NCI-H526 treated with DMSO at 0.1 percent for 48 hours (cell line): ENCODE measurements at places on chromosomes 1 and 21.
A peak's percentile ranks its signal among the peaks of the same experiment; 100 is the strongest.

DNA sequence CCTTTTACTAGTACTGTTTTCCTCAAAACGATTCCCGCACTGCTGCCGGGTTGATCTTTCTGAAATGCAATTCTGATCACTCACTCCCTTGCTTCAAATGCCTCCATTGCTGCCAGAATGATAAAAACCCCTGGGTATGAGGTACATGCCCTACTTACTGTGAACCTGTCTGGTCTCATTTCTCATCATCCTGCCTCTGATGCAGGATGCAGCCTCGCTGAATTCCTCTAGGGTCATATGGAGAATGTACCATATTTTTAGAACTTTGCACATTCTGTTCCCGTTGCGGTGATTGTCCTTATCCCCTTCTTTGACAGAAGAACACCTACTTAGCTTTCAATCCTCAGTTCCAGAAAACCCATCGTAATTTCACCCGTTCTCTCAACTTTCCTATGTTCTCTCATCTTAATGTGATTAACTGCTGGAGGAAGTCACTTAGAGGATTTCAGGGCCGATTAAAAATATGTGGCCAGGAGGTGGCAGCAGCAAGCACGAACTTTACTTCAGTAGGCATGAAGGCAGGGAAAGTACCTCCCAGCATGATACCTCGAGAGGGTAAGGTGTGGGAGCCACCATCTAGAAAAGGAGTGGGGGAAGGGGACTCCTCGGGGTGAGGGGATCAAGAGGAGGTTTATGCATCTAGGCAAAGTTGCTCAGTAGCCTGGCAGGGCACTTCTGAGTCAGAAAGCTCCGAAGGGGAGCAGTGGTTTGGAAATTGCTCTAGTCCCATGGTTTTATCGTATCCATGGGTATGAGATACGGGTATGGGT, 361.5 kb upstream of the ZP4 start:
- DNase-seq = no peak

DNA sequence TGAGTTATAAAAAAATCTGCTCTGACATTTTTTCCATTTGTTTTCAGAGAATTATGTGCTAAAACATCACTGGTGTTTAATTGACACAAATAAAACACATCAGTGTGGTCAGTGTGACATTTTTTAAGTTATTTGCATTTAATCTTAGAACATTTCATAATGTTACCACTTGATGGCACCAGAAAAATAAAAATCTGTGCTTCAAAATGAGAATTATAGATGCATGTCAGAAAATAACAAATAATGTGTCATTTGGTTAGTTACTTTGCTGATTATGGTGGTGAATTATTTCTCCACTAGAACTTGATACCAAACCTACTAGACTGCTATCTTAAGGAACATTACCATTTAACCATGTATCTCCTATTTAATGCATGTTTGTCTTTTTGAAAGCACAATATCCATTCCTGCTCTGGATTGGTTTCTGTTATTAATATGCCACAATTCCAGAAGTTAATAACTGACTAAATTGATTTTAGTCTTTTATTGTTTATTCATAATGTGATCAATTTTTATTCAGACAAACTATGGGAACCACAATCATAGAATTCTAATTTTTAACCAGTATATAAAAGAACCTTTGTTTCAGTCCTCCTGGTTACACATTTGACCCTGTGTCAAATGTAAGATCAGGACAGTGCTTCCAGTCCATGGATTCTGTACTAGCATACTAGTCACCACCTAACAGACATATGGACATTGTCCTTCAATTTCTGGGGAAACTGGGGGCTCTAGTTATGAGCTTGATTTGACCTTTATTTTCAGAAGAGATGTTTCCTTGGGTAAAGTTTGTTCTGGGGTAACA, 81.0 kb downstream of the RPS6KC1 start:
- no peak for DNase-seq

GRCh38 chr21:45889256-45889655, 92.3 kb upstream of the COL6A1 start:
- no peak for DNase-seq

DNA sequence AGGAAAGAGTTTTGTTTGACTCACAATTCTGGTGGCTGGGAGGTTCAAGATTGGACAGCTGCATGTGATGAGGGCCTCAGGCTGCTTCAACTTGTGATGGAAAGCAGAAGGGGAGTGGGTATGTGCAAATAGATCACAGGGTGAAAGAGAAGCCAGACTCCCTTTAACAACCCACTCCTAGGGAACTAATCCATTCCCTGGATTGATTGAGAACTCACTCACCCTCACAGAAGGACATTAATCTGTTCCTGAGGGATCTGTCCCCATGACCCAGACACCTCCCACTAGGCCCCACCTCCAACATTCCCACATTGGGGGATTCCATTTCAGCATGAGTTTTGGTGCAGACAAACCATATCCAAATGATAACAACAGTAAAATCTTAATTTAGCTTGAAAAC, 25.6 kb downstream of the UBE2T start:
- no peak for DNase-seq

- peak; percentile 65 for DNase-seq
These were observed 58.7 kb downstream of the ALG14 start for GRCh38 chr1:95013950-95014574.

GRCh38 chr21:29238053-29238966, 60.4 kb upstream of the BACH1 start:
- DNase-seq = no peak

DNA sequence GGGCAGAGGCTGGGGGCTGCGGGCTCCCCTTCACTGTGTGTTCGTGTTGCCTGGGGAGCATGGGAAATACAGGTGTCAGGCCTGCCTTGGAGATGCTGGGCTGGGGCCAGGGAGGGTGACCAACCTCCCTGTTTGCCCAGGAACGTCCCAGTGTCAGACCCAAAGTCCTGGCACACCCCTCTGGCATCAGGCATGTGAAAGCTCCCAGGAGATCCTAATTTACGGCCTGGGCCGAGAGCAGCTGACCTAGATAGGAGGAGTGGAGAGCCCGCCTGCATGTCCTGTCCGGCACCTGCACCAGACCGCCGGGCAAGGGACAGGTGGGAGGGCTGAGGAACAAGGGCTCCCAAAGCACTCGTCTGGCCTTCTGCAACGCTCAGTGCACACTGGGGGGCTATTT, 124.8 kb downstream of the PRDM16 start:
- no peak for DNase-seq

- DNase-seq = no peak
These were observed 14.7 kb downstream of the PRDM15 start for GRCh38 chr21:41864311-41865001.

GRCh38 chr1:64469116-64469976, 583 bp upstream of the CACHD1 start:
- DNase-seq = peak; percentile 16

GRCh38 chr1:222844411-222844779, 29.6 kb downstream of the DISP1 start:
- no peak for DNase-seq

GRCh38 chr1:108686614-108687313, 5.3 kb upstream of the PRPF38B start:
- no peak for DNase-seq

DNA sequence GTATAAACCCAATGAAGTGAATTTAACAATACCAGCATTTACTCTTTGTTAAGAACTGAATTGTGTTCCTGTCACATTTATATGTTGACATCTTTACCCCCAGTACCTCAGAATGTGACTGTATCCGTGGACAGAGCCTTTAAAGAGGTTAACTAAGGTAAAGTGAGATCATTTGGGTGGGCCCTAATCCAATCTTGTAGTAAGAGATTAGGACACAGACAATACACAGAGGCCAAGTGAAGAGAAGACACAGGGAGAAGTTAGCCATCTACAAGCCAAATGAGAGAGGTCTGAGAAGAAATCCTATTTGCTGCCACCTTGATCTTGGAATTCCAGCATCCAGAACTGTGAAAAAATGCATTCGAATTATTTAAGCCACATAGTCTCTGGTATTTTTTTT, 22.9 kb upstream of the WARS2 start:
- no peak for DNase-seq

DNA sequence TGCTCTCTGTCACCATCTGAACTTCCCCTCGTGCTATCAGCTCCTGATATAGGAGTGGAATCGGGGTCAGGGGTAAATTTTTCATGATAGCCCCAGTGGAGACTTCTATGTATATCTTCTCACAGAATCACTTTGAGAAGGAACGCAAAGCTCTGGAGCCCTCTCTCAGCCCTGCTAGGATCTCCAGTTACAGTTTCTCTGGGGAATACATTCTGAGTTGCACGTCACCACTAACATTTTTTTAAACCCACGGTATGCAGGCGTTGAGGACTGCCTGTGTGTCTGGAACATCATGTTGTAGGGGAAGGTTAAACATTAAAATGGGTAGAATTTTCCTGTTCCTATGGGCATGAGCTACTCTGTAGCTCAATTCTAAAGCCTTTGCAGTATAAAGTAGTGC, 116.4 kb upstream of the FAM78B start:
- DNase-seq = no peak

DNA sequence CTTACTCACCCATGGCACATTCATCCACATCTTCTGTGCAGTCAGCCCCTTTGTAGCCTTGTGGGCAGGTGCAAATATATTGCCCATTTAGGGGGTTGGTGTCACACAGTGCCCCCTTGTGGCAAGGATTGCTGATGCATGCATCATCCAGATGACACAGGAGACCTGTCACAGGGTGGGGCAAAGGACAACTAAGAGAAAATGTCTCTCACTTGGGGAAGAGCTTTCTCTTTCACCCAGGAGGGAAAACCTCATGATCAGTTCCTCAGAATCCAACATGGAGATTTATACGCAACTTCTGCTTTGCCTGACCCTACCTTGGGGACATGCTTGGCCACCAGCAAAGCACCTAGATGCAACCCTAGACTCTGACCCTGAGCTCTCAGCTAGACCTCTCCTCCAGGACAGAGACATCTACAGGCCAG, 71.8 kb upstream of the ADAM30 start:
- no peak for DNase-seq

DNA sequence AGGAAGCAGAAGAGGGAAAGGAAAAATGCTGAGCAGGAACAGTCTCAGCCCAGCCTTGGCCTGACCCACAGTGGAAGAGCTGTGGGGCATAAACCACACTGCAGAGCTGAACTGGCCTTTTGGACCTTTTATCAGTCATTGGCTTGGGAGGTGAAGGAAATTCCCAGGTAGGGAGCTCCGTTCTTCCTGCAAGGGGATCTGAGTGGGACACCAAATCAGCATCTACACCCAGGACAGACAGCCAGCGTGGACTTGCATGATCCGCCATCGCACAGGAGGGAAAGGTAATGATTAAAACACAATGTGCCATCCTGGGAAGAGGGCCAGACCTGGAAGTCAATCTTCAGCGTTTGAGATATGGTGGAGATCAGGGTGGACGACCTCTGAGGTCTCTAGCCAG, 1.2 kb upstream of the MTFR1L start:
- DNase-seq = no peak

GRCh38 chr1:211352985-211353515, 26.4 kb downstream of the TRAF5 start:
- DNase-seq = no peak

- no peak for DNase-seq
These were observed 64.7 kb downstream of the SGIP1 start for GRCh38 chr1:66598670-66599069.

- DNase-seq = peak; percentile 59
These were observed 805 bp downstream of the NRIP1 start for GRCh38 chr21:15063814-15064575.

DNA sequence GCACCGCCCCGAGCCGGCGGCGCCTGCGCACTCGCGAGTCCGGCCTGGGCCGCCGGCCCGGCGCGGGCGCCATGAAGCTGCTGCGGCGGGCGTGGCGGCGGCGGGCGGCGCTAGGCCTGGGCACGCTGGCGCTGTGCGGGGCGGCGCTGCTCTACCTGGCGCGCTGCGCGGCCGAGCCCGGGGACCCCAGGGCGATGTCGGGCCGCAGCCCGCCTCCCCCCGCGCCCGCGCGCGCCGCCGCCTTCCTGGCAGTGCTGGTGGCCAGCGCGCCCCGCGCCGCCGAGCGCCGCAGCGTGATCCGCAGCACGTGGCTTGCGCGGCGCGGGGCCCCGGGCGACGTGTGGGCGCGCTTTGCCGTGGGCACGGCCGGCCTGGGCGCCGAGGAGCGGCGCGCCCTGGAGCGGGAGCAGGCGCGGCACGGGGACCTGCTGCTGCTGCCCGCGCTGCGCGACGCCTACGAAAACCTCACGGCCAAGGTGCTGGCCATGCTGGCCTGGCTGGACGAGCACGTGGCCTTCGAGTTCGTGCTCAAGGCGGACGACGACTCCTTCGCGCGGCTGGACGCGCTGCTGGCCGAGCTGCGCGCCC, at the start of gene B3GALT6:
TSS of gene B3GALT6 (plus strand) at position 30 of the 588 bp plus-strand sequence. CDS start at position 72, 42 bp downstream.
- no peak for DNase-seq

- peak; percentile 29 for DNase-seq
These were observed 1144.6 kb upstream of the ADGRL2 start for GRCh38 chr1:80656014-80656636.

GRCh38 chr1:109924316-109924715, 13.7 kb downstream of the CSF1 start:
- no peak for DNase-seq

DNA sequence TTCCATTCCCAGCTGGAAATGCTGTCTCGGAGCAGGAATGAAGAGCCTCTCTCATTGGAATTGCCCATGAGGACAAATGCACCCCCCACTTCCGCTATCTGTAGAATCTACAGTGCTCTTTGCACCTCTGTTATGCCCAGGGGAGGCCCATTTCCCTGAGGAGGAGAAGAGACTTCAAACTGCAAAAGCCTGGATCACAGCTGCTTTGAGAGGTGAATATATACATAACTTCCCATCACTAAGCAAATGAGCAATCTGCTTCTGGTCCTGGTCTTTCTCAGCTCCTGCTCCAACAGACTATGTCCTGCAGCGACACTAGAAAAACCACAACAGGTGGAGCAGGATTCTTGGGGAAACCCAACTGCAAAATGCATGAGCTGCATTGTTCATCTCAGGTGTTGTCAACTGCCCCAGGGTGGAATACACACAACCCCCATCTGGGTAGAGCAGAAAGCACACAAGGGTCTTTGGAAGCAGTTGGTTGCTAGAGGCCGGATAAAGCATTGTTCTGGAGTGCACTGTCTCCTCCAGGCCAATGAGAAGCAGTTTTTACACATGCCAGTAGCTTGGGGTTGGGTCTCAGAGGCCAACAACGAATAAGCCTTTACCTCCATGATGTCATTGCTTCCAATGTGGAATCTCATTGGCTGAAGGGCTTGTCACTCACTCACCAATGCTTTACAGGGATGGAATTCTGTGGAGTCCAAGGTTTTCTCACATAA, 67.7 kb upstream of the RAB4A start:
- peak; percentile 47 for DNase-seq

- DNase-seq = no peak
These were observed 5.1 kb downstream of the KCNJ9 start for GRCh38 chr1:160086456-160086892.

- no peak for DNase-seq
These were observed 3.1 kb downstream of the PRDM2 start for GRCh38 chr1:13703128-13703513.

GRCh38 chr1:61388566-61388965, 306.2 kb downstream of the NFIA start:
- DNase-seq = no peak

- no peak for DNase-seq
These were observed 51.3 kb downstream of the LGR6 start for GRCh38 chr1:202244841-202245261.

- DNase-seq = no peak
These were observed 21.6 kb downstream of the RAVER2 start for GRCh38 chr1:64766429-64766828.

GRCh38 chr1:21192284-21192683, 15.6 kb upstream of the EIF4G3 start:
- DNase-seq = no peak
